ENCODE measurements at places on chromosomes 2 and 18.

DNA sequence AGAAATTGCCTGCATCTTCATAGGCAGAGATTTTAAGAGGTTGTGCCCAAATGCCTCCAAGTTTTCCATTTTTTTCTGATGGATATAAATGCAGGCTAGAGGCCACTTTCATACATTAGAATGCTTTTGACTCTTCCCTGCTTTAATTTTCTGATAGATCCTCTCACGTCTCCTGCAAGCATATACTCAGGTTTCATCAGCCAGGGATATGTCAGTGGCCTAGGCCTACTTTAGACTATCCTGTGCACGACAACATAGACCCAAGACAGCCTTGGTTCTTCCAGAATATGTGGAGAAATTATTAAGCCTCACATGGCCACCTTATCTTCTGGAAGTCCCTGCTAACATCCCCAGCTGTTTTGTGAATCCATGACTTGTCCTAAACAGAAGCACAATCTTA lies 415.9 kb downstream of the TDRD15 start:
- no peak for DNase-seq

DNA sequence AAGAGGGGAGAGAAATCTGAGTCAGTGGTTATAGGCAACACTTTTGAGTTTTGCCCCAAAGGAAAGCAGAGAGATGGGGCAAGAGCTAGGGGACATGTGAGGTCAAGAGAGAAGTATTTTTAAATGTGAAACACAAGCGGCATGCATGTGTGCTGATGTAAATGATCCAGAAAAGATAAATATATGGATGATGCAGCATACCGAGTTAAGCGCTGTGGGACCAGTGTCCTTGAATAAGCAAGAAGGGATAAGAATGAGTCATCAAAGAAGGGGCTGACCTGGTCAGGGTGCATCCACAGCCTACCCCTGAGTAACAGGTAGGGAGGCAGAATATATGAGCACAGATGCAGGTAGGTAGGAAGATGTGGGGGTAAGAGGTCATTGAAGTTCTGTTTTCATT lies 180.9 kb downstream of the TRABD2A start:
- no peak for DNase-seq

DNA sequence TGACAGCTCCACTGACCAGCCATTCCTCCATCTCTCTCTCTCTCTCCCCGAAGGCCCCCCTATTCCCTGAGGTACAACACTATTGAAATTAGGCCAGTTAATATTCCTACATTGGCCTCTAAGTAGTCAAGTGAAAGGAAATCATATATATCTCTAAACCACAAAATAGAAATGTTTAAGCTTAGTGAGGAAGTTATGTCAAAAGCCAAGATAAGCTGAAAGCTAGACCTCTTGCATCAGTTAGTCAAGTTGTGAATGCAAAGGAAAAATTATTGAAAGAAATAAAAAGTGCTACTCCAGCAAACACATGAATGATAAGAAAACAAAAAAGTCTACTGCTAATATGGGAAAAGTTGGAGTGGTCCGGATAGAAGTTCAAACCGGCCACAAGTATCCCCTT lies 301.3 kb upstream of the RBMS1 start:
- no peak for DNase-seq

DNA sequence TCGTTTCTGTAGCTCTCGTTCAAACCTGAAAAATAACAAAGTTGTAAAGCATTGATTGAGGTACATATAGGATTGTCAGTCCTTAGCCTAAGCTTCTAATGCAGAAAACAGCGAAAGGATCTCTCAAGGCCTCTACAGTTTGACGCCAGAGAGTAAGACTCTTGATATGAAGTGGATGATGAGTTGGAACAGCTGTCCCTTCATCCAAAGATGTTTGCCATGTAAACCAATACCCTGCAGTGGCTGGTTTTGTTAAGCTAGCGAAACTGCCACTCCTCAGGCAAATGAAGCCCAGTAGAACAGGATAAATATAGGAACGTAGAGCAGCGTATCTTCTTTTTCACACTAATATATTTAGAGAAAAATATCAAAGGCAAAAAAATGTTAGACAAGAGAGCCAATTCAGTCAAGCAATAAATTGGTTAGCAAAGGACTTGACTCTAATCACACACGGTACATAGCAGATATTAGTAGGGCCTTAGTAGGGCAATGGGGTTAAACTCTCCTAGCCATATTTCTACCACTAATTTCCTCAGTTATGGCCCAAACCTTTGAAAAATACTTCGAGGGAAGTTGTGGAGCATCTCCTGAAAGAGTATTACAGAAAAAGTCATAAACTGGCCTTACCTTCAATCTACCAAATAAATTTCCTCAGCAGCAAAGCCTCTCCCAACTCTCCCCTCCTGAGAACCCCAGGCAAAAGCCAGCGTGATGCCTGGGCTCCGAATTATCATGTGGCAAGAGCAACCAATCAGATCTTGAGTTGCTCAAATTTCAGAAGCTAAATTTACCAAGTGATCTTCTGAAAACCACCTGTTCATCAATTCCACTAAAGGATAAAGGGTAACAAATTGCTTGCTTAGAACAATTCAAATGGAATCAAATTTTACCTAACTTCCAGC lies at the start of gene NEB:
Gene NEB, minus strand, starts transcription at position 706 of the 902 bp plus-strand sequence. CDS start 1,320 bp downstream, outside the sequence.
- DNase-seq = no peak

DNA sequence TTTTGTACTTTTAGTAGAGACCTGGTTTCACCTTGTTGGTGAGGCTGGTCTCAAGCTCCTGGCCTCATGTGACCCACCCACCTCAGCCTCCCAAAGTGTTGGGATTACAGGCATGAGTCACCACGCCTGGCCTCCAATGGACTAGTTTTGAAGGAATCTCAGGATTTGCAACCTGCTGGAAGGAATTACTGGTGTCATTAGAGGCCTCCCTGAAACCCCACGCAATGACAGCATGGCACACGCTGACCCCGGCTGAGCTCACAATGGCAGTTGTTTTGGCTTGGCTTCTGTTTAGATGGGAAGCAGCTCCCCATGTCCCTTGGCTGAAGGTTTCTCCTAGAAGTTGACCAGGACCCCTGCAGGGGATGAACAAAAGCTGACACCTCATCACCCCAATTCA lies 23.1 kb upstream of the COPS8 start:
- DNase-seq = peak; percentile 55

GRCh38 chr2:201233812-201234662 lies 26.3 kb upstream of the CASP8 start:
- DNase-seq = no peak

- peak; percentile 84 for DNase-seq
These were observed 76.3 kb upstream of the DAPL1 start for GRCh38 chr2:158718851-158719250.

GRCh38 chr2:180322781-180323180 lies 315.7 kb upstream of the CWC22 start:
- DNase-seq = peak; percentile 64

GRCh38 chr2:163213661-163214081 lies 375.1 kb upstream of the KCNH7 start:
- DNase-seq = peak; percentile 82

- DNase-seq = peak; percentile 23
These were observed 273.8 kb upstream of the LYPD1 start for GRCh38 chr2:132943829-132944228.

DNA sequence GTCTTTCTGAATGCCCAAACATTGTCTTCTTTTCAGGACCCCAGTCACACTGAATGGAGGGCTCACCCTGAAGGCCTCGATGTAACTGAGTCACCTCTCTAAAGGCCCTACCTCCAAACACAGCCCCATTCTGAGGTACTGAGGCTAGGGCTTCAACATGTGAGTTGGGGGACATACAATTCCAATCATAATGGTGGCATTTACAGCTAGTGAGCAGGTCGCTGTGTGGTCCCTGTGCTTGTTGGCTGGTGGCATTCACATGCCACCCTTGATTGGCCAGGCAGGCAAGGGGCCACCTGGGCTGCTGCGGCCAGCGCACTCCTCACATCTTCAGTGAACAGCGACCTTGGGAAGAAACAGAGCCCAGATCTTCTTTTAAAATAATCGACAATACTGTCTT lies 30.7 kb downstream of the AMER3 start:
- DNase-seq = no peak

DNA sequence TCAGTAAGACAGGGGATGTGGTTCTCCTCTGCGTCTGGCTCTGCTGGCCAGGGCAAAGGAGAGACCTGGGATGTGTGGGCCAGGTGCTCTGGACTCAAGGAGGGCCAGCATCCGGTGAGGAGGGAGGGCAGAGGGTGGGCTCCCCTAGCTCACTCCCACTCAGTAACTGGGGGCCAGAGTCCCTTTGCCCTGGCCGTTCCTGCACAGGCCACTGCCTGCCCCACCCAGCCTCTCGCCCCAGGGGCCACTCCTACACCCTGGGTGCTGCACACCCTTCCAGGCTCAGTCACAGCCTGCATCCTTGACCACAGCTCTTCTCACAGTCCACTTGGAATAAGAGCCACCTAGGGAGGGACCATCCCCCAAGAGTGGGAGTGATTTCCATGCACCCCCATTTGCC lies 41.0 kb downstream of the SNED1 start:
- no peak for DNase-seq

DNA sequence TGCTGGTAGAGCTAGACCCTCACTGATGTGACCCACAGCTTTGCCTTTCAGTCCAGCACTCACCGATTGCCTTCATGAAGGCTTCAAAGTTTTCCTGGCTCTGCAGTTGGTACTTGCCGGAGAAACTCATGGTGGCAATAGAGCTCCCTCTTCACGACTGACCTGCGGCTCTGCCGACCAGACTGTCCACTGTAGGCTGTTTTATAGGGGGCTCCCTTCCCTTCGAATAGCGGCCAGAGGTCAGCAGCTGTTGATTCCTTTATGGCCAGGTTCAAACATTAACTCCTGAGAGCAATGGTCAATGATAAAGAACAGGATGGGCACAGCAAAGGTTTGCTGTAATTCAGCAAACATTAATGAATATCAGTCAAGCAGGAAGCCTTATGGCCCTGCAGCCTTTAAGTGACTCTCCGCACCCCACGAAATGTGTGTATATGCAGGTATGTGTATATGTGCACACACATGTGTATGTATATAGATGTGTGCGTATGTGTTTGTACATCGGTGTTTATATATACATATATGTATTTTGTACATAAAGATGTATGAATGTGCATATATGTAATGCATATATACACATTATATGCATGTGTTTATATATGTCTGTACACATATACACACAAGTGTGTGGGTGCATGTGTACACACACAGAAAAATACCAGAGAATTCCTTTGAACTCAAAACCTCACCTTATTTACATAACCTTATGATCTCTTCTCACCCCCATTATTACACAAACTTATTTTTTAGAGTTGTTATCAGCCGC lies at the start of gene FABP1:
Gene FABP1, minus strand, starts transcription at position 175 of the 766 bp plus-strand sequence. Its CDS starts 45 bp downstream, at position 130.
- no peak for DNase-seq

- no peak for DNase-seq
These were observed 10.4 kb downstream of the UBE2E3 start for GRCh38 chr2:180990794-180991193.

DNA sequence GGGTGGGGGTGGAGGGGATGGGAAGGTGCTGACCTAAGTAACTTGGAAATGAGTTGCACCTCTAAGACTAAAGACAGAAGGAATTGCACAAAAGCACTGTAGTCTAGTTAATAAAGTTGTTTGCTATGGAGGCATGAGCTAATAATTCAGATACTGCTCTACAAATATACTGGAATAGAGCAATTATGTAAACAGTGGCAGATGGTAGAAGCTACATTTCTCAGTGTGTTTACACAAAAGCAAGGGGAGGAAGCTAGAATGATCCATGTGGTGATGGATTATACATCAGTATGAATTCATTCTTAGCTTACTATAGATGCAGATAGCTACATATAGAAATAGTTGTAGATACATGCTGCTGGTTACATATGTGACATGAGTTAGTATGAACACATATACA lies 27.6 kb upstream of the UBE2F start:
- no peak for DNase-seq

GRCh38 chr18:63762518-63762917 lies 12.7 kb upstream of the SERPINB7 start:
- peak; percentile 87 for DNase-seq

Measured in M059J (cell line).